Psoas muscle (tissue), 8 donors: ENCODE measurements at places on chromosomes 3 and 15. TPM values are rescaled to one million over a fixed set of nuclear protein-coding genes. Genes with fewer than 3 reads are reported as not detected.

Gene GREM1
- total RNA-seq: 1.3 TPM

Gene SEMA3G
- 13.8 TPM for total RNA-seq

Gene ALDH1A2
- total RNA-seq: 4.7 TPM

Gene EAF2
- 5.3 TPM for total RNA-seq

Gene KLHL40
- total RNA-seq: 281 TPM

Gene BOC
- 5.3 TPM for total RNA-seq

Gene TICRR
- total RNA-seq: 0.04 TPM

Gene TOPAZ1
- not detected for total RNA-seq

Gene PLSCR1
- total RNA-seq: 21.1 TPM

Gene LRRC49
- 1.1 TPM for total RNA-seq

Gene SLC12A8
- 0.93 TPM for total RNA-seq

Gene RAB11A
- total RNA-seq: 94.8 TPM

Gene SAMD7
- total RNA-seq: not detected

Gene EPHA6
- not detected for total RNA-seq

Gene VIPR1
- total RNA-seq: 0.56 TPM

Gene ARGFX
- not detected for total RNA-seq

Gene DGKG
- 8.0 TPM for total RNA-seq

Gene GUCA1C
- total RNA-seq: not detected

Gene HRG
- not detected for total RNA-seq

Gene SLC28A1
- total RNA-seq: 0.49 TPM

Gene PLAAT1
- total RNA-seq: 14.6 TPM

Gene ZKSCAN7
- total RNA-seq: 1.2 TPM

Gene ROPN1
- not detected for total RNA-seq

Gene PEX5L
- total RNA-seq: not detected

Gene ANKRD63
- total RNA-seq: not detected

Gene RTP4
- total RNA-seq: 0.88 TPM
